ENCODE measurements at places on chromosomes 1 and 21. TPM values are rescaled to one million over a fixed set of nuclear protein-coding genes. Genes with fewer than 3 reads are reported as not detected.

The LRRC38 gene
- 0.38 TPM for total RNA-seq

The SMCP gene
- total RNA-seq = 0.35 TPM

The KLHDC9 gene
- total RNA-seq = 1.5 TPM

The SLC9C2 gene
- total RNA-seq = not detected

The MYOG gene
- not detected for total RNA-seq

The NBPF4 gene
- total RNA-seq = not detected

The LCE1F gene
- not detected for total RNA-seq

The SPATA17 gene
- 0.45 TPM for total RNA-seq

The AKR7A3 gene
- total RNA-seq = 0.15 TPM

The PDPN gene
- total RNA-seq = 51.0 TPM

The SPRR2A gene
- total RNA-seq = not detected

The HES4 gene
- 1.9 TPM for total RNA-seq

The STUM gene
- total RNA-seq = 0.23 TPM
